ENCODE measurements at places on chromosomes 1 and 21.

- DNase-seq = peak; percentile 23
Measured at GRCh38 chr21:44881198-44881872, 7.8 kb upstream of the PTTG1IP start.

- DNase-seq = peak; percentile 56
Measured at GRCh38 chr1:155320661-155321617, at the start of gene RUSC1. RUSC1 (plus strand) TSS chr1:155320894; CDS start chr1:155321774, 880 bp downstream.

DNA sequence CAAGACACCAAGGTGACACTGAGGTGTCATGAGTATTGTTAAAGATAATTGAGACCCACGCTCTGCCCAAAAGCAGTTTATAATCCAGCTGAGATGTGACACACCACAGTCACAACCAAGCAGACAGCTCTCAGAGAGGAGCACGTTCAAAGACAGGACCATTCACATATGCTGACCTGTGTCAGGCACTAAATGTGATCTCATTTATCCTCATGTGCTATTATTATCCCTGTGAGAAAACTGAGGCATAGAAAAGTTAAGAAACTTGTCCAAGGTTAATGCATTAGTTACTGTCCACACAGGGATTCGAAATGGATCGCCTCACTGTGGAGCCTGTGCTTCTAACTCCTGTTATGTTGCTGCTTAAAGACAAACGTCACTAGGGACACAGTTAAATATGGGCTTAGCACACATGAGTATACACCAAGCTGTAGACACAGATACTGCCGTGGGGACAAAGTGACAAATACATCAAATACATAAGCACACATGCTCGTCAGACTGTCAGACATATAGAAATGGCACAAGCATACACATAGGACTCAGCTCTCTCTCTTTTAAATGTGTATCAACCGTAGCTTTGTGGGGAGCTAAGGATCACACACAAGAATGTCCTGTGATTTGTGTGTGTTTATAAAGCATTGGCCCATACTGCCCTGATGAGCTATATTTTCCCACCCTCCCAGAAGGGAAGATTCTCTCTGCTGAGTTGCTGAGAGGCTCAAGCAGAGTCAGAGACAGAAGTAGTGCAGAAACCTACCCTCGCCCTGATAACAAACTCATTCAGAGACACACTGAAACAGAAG lies 3.5 kb upstream of the IGSF8 start:
- no peak for DNase-seq

- no peak for DNase-seq
Measured at GRCh38 chr1:158969855-158970254, 38.5 kb downstream of the PYHIN1 start.

GRCh38 chr21:45033791-45034555 lies 40.4 kb upstream of the ADARB1 start:
- DNase-seq = no peak

GRCh38 chr1:31880957-31881687 lies 57.0 kb downstream of the PTP4A2 start:
- DNase-seq = no peak

- DNase-seq = no peak
Measured at GRCh38 chr1:101150670-101151069, 86.1 kb upstream of the S1PR1 start.

DNA sequence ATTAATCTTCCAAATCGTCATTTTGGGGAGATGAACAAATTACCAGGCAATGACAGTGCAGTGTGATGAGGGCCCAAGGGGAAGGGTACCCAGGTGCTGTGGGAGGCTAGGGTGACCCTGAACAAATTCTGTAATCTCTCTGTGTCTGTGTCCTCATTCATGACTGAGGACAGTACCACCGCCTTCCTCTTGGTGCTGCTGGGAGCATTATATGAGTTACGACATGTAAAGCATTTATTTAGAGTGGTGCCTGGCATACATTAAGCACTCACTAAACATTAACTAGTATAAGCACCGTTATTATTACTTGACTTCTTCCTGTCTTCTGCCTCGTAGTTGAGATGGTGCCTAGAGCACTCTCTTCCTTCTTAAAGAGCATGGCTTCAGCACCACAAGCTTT lies 468.2 kb upstream of the VAMP3 start:
- DNase-seq = no peak

DNA sequence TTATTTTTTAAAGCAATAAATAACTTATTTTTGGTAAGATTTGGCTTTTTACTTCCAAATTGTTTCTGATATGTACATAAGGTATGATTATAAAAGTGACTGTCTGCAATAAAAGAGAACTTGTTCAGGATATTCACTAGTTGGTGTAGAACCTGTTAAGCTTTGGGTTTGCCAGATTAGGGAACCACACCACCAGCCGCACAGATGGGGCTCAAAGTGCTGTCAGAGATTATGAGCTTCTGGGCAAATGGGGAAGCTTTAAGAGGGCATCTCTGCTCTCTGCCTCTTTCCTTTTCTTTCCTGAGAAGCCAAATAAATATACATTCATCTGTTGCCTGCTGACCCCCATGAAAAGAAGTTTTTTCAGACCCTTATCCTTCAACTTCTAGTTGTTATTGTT lies 25.4 kb downstream of the IVNS1ABP start:
- no peak for DNase-seq

GRCh38 chr1:172531412-172532182 lies 1.4 kb upstream of the SUCO start:
- no peak for DNase-seq

GRCh38 chr1:155527677-155528076 lies 34.9 kb downstream of the ASH1L start:
- no peak for DNase-seq

DNA sequence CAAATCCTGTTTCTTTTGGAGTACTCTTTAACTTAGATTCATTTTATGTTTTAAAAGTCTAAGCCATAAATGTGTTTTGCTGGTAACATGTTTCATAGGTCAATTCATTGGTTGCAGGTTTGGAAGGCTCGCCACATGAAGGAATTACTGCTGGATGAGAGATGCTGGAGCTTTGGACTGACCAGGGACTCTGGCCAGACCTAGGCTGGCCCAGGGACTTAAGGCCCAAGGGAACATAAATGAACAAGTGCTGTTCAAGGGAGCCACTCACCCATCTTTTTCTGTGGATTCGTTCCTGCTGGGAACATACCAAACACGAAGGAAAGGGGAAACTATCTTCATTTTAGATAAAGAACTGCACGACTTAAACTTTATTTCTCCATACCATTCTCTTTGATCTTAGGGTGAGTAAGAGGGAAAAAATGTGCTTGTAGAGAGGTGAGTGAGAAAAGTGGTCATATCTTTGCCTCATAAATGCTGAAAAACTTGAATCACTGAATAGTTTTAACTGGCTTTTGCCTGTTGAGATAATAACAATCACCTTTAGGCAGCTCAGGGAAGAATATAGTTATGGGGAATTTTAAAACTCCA lies 15.3 kb upstream of the SHCBP1L start:
- DNase-seq = no peak

DNA sequence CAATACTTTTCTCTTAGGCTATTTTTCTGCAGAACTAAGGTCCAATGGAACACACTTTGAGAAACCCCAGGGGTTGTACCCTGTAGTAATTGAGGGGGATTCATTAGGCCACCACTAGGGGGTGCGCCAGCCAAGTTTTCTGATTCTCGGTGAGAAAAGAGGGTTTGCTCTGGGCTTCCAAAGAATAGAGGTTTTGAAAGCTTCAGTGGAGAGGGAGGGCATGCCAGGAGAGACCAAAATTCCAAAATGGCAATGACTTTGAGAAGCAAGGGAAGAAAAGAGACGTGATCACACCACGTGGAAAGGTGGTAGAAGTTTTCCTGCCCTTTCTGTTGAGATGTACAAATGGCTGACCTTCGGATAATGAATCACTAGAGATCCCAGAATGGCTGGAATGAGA lies 323.3 kb downstream of the RPS6KC1 start:
- no peak for DNase-seq

DNA sequence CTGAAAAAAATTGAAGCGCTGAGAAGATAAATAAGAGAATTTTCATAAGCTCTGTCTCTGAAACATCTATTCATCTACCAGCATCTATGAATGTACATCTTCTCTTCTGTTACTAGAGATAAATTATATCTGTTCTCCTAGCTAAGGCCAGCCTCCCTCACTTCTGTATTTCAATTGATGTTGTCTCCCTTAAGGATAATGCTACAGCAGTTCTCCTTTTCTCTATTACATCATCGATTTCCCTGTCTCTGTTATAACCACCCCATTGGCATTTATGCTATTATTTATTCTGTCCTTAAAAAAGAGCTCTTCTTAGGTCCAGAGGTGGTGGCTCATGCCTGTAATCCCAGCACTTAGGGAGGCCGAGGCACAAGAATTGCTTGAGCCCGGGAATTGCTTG lies 42.9 kb upstream of the TMCO2 start:
- no peak for DNase-seq

DNA sequence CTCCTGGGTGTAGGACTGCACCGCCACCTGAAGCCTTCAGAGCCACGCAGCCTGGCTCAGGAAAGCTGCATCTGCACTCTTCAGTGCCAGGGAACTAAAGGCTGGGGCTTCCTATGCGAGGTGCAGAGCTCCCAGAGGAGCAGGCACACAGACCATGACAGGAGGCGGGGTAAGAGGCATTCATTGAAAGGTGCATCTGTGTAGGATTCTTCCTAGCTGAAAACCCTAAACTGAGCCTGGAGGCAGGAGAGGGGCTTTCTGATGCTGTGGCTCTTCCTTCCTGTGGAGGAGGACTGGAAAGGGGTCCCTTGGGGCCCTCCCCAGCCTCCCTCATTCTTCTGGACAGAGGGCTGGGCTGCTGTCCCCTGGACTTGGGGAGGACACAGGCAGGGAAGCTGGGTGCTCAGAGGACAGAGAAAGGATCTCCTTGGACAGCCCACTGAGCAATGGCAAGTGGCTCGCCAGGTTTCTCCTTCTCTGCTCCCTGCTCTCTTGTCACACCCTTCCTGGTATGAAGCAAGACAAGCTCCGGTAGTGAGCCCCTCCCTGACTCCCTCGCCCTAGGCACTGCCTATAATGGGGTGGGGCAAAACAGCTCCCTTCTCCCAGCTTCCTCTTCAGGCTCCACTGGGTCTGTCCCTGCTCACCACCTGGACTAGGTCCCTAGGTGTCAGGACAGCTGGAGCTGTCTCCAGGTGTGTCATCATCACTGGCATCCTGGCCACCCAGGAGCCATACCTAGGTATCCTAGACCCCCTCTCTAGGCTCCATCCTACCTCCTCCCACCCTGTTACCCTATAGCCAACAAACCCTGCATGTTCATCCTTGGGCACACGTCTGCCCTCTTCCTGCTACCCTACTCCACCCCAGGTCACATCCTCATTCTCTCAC lies 20.0 kb downstream of the S100A6 start:
- DNase-seq = no peak

DNA sequence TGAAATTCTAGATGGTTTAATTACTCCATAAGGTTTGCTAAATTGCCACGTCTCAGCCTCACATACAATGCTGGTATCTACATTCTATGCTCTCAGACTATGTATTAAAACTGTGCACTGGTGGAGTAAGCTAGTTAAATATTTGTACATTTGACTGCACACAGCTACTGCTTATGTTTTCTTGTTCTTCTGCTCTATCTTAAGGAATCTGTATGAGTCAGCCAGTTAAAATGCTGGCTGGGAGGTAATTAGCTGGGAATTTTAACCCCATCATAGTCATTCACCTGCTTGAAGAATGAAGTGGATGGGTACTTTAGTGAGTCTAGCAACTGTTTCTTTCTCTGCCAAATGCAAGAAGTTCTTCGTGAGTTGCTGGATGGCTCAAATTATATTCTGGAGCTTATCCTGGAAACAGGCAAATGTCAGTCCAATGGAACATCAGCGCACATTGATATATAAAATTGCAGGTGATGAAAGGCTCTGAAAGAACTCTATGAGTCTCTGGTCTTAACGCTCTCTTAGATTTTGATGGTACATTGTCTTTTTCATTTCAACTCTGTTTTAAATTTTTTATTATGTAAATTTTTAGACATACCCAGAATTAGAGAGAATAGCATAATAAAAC lies 83.4 kb downstream of the BACH1 start:
- no peak for DNase-seq

DNA sequence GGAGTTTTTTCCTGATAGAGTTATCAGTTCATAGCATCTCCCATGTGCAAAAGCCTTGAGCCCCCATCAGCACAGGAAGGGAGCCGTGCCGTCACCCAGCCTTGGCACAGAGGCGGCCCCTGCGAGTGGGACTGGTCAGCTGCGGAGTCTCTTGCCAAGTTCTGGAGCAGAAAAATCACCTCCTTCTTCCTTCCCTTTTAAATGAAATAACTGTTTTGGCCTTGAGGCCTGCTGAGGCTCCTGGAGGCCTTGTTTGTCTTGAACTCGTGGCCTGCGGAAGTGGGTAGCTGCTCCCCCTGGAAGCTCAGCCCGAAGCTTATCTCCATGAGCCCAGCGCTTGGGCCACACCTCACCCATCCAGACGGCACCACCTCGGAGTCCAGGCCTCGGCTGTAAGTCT lies 145.7 kb upstream of the TMEM51 start:
- DNase-seq = no peak

- no peak for DNase-seq
Measured at GRCh38 chr1:180923021-180923841, 10.5 kb downstream of the KIAA1614 start.

GRCh38 chr1:184624626-184625025 lies 130.0 kb downstream of the EDEM3 start:
- DNase-seq = no peak

- no peak for DNase-seq
Measured at GRCh38 chr1:53552146-53552861, 93.1 kb downstream of the DMRTB1 start.

- no peak for DNase-seq
Measured at GRCh38 chr1:18479454-18479853, 1.3 kb upstream of the KLHDC7A start.

- DNase-seq = no peak
Measured at GRCh38 chr1:151858886-151859665, 5.6 kb upstream of the THEM5 start.

DNA sequence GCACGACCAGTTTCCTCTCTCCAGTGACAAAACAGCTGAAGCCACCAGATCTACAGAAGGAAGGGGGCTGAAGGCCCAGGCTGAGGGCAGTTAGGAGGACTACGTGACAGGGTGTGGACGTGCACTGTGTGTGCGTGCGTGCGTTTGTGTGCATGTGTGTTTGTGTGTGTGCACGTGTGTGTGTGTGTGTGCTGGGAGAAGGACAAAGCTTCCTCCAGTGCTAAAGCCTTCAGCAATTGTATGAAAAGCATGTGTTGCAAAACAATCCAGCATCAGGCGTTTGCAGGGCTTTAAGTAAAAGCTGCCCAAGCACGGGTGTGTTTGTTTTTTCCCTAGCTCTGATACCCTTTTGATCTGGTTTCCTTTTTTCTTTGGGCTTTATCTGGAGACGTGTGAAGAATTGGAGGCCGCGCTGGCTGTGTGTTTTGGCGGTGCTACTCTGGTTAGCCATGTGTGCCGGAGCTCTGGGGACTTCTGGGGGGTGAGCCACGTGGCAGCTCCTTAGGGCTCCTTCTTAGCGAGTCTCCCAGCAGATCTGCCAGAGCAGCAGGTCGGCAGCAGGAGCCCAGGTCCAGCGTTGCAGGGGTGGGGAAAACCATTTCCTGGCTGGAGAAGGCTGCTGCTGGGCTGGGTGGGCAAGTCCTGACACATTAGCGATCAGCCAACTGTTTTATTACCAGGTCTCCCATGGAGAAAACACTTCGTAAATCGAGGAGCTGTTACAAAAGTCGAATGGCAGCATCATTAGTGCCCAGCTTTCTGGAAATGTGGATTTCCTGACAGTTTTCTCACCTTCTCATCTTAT lies 73.4 kb downstream of the UCK2 start:
- DNase-seq = no peak

- DNase-seq = peak; percentile 73
Measured at GRCh38 chr21:44653656-44654575, 543 bp downstream of the KRTAP12-4 start.

- no peak for DNase-seq
Measured at GRCh38 chr1:86067626-86068025, 88.9 kb downstream of the COL24A1 start.
